ENCODE measurements at places on chromosomes 1 and 21.

DNA sequence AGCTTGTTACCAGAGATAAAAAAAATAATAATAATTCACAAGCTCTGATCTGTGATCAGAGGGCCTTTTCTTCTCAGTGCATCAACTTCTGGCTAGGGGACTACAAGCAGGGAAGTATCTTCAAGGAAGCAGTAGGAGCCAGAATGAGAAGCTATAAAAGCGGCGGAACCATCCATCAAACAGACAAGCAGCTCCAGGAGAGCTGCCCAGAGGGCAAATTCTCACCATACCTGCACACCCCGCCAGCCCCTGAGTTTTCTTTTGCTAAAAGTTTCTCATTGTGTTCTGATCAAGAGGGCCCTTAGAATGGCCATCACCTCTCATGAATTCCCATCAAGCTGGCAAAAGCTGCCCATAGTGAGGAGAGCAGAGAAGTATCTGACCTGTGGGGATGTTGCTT lies 99.4 kb downstream of the SMYD2 start:
- DNase-seq, result no peak

GRCh38 chr1:106780806-106781569 lies 275.5 kb upstream of the PRMT6 start:
- no peak for DNase-seq

GRCh38 chr21:36992671-36993070 lies 13.8 kb upstream of the RIPPLY3 start:
- DNase-seq, result no peak

- no peak for DNase-seq
These were observed 18.3 kb downstream of the AHDC1 start for GRCh38 chr1:27585684-27586083.

GRCh38 chr1:173758980-173759379 lies 44.2 kb downstream of the KLHL20 start:
- no peak for DNase-seq

DNA sequence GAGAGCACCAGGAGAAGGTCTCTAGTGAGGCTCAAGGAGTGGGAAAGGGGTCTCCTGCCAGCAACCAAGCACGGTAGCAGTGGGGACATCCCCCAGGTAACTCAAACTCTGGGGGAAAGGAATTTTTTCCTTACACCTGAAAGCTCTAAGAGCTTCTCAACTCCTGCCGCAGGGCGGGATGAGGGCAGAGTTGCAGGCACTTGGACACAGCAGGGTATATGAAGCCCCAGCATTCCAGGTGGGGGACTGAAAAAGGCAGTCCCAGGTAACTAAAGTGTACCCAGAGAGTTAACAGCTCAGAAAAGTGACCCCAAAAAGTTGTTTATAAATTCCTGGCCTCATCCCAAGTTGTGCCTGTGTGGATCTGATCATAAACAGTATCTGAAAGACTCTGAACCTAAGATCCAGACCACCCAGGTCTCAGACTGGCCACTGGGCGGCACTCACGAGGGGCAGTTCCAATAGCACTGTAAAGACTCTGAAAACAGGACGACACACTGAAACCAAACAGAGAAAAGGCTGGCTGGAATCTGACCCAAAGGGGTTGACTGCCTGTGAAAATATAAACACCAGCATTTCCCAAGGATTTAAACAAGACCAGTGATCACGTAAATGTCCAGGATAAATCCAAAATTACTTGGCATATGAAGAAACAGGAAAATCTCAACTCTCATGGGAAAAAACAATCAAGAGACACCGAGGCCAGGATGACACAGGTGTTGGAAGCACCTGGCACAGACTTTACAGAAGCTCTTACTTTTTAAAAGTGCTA lies 47.5 kb downstream of the HSF2BP start:
- DNase-seq, result no peak

GRCh38 chr21:34078915-34079314 lies 5.5 kb downstream of the MRPS6 start:
- DNase-seq, result no peak

GRCh38 chr1:71835442-71835813 lies 446.9 kb downstream of the NEGR1 start:
- no peak for DNase-seq
